Frontal cortex (tissue), 4 donors: ENCODE measurements at places on chromosomes 5 and 9.
A peak's percentile ranks its signal among the peaks of the same experiment; 100 is the strongest.

DNA sequence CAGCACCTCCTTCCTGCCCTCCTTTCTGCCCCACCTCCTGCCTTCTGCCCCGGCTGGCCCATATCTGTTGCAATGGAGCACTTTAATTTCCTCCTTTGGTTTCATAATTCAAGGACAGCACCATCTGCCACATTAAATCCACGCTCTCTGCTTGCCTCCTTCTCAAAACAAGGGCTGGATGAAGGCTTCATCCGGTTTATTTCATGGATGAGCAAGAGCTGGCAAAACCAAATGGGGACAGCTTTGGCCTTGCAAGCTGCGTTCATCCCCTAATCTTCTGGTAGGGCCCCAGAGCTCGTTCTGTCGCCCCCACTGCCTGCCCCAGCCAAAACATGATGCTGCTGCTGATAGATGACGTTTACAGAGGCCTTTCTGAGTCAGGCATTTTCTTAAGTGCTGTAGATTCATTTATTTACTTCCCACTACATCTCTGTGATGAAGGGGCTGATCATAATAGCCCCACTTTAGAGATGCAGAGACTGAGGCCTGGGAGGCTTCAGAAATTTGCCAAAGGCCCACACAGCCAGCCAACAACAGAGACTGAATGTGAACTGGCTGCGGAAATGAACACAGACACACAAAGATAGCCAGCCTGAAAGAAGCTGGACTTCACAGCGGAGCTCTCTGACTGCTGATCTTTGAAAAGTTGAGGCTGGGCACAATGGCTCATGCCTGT is 115.6 kb upstream of the CPEB4 start:
- no peak for DNase-seq

GRCh38 chr5:38871790-38872551 is 26.2 kb downstream of the OSMR start:
- no peak for DNase-seq

GRCh38 chr5:160088805-160089204 is 30.4 kb downstream of the PWWP2A start:
- no peak for DNase-seq

- DNase-seq: no peak
Observed at GRCh38 chr5:127518319-127518621, 830 bp downstream of the PRRC1 start.

GRCh38 chr5:1174122-1174936 is 27.1 kb upstream of the SLC6A19 start:
- peak; percentile 62 for DNase-seq

DNA sequence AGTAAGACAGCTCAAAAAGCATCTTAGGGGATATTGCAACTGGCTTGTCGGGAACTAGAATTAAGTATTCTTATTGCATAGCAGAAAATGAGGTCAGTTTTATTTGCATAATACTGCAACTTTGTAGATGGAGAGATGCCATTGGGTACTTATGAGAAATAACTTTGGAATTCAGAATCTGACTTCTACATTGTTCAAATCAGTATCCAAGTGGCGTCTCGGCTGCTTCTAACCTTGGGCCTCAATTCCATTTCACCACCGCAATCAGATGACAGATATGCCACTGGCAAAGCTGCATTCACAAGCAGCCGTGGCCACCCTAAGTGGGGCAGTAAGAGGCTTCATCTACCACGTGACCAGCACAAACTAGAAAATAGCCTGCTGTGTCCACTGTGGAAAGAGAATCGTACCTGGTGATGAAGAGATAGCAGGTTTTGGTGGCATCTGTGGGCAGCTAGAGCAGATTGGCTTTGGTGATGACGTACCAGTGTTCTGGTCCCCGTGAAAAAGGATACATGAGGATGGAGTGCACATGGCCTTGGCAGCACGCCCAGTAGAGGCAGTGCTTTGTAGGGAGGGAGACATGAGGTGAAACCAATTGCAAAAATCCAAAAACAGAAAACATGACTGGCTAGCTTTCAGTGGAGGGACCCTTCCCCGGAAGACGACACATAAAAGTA is 116.6 kb downstream of the KLHL3 start:
- peak; percentile 33 for DNase-seq
